MM.1S (cell line): ENCODE measurements at places on chromosomes 11 and 22.

GRCh38 chr11:132559331-132560036 is 972.8 kb downstream of the OPCML start:
- H3K36me3 ChIP-seq: no peaks in the 10 kb centered on the region
- H3K4me3 ChIP-seq: no peak overlapping the region
- DNase-seq: no peak
- no peak overlapping the region for H3K27ac ChIP-seq
- no peaks in the 10 kb centered on the region for H3K4me1 ChIP-seq

DNA sequence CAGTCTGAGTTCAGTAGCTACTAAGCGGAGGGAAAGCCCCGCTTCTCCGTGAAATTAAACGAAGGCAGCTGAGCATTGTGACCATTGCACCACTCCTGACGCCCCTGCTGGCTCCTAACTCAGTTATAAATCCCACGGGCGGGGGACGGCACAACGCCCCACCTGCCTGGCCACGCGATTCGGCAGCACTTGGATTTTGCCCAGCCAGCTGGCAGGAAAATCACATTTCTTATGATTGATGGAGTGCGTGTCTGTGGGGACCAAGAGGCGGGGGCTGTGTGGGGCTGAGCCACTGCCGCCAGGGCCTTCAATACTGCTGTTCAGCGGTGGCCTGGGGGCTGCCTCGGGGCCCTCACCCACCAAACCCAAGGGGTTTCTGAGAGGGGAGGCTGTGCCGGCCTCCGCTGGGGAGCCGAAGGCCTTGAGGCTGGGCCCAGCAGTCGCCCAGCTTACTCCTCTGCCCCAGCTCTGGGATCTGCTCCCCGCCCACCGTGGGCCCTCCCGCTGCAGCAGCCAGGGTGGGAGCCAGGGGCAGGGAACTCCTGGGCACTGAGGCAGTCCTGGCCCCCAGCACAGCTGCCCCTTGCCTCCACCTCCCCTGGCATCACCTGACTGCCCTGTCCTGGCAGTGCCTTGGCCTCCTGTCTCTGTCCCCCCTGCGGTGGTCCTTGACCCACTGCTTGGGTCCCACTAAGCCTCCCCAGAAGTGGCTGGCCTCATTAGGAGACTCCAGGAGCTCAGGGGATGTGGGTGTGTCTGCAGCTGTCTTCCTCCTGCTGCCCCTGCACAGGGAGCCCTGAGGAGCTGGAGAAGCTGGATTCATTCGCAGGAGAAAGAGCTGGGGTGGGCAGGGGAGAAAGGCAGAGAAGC is 30.7 kb downstream of the SHISAL1 start:
- peaks cover 100% of the 10 kb centered on the region for H3K27me3 ChIP-seq
- no peak for DNase-seq
- no peak overlapping the region for H3K27ac ChIP-seq
- no peaks in the 10 kb centered on the region for H3K4me1 ChIP-seq
- no peaks in the 10 kb centered on the region for H3K36me3 ChIP-seq
- no peak overlapping the region for H3K4me3 ChIP-seq

DNA sequence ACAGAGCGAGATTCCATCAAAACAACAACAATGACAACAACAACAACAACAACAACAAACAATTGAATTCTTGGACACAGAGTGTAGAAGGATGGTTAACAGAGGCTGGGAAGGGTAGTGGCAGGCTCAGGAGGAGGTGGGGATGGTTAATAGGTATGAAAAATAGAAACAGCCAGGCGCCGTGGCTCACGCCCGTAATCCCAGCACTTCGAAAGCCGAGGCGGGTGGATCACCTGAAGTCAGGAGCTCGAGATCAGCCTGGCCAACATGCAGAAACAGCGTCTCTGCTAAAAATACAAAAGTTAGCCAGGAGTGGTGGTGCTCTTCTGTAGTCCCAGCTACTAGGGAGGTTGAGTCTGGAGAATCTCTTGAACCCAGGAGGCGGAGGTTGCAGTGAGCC is 122.9 kb upstream of the GRIA4 start:
- H3K27ac ChIP-seq: no peak overlapping the region
- H3K4me3 ChIP-seq: no peak overlapping the region
- no peak for DNase-seq

- H3K27me3 ChIP-seq: no peaks in the 10 kb centered on the region
- no peak for DNase-seq
- no peak overlapping the region for H3K27ac ChIP-seq
- H3K36me3 ChIP-seq: no peaks in the 10 kb centered on the region
- peaks cover 53% of the 10 kb centered on the region for H3K4me1 ChIP-seq
Measured at GRCh38 chr11:35114906-35115687, 23.9 kb upstream of the CD44 start.

- H3K4me3 ChIP-seq: no peak overlapping the region
- H3K27me3 ChIP-seq: no peaks in the 10 kb centered on the region
- no peaks in the 10 kb centered on the region for H3K36me3 ChIP-seq
- DNase-seq: no peak
Measured at GRCh38 chr11:83642500-83642899, 356.3 kb upstream of the CCDC90B start.

DNA sequence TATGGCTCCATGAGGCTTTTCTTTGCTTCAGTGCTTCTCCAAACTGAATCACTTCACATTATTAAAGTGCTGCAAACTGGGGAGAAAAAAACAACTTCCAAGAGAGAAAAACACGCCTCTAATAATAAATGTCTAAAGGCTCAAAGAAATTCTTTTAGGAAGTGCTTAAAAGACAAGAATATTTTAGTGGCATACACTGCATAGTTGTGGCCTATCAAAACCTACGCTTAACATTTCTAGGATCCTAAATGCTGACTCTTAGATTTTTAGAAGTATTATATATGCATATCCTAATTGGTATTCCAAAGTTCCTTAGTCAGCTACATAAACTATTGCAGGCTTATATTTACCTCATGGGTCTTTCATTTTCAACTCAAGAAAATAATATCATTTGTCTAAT is 879.0 kb upstream of the CCDC90B start:
- H3K4me3 ChIP-seq: no peak overlapping the region
- H3K27me3 ChIP-seq: no peaks in the 10 kb centered on the region
- no peaks in the 10 kb centered on the region for H3K36me3 ChIP-seq
- DNase-seq: no peak
- no peak overlapping the region for H3K27ac ChIP-seq

DNA sequence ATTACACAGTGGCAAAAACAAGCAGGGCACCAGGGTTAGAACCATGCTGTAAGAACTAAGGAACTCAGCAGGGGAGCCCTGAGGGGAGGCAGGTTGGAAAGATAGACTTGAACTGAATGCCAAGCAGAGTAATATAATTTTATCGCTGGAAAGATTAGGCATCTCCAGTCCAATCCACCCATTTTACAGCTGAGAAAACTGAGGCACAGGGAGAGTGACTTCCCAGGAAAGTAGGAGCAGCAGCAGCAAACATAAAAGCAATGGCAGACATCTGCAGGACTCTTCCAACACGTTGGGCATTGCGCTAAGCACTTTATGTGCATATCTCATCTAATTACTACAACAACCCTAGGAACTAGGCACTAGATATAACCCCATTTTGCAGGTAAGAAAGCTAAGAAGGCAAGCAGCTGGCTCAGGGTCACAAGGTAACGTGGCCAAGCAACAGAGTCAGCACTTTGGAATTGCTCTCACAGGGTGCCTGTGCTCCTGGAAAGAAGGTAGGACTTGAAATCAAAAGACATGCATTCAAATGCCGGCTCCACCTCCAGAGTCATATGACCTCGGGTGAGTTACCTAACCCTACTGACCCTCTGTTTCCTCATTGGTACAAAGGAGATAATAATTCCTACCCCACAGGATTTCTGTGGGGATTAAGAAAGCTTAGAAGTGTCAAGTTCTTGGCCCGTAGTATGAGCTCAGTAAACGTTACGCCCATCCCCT is 215.3 kb downstream of the BARX2 start:
- no peaks in the 10 kb centered on the region for H3K36me3 ChIP-seq
- no peaks in the 10 kb centered on the region for H3K4me1 ChIP-seq
- no peaks in the 10 kb centered on the region for H3K27me3 ChIP-seq
- H3K27ac ChIP-seq: no peak overlapping the region
- no peak overlapping the region for H3K4me3 ChIP-seq

GRCh38 chr11:224424-224823 is 11.7 kb downstream of the SIRT3 start:
- H3K4me3 ChIP-seq: no peak overlapping the region
- H3K4me1 ChIP-seq: no peaks in the 10 kb centered on the region
- DNase-seq: no peak
- H3K36me3 ChIP-seq: no peaks in the 10 kb centered on the region
- H3K27ac ChIP-seq: no peak overlapping the region
- no peaks in the 10 kb centered on the region for H3K27me3 ChIP-seq

DNA sequence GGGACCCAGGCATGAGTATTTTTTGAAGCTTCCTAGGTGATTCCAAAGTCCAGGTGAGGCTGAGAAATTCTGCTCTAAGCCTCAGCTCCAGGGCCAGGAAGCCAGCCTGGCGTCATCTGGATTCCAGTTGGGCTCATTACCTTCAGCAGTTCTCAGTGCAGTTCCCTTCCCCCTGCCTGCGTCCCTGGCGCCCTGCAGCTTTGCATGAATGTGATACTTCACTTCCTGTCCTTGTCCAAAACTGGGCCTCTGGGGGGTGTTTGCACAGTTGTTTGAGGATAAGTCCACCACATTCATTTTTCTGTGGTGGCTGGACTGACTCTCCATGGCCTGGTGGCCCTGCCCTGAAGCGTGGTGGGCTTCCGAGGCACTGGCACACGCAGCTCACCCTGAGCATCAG is 98.1 kb downstream of the TENM4 start:
- H3K36me3 ChIP-seq: no peaks in the 10 kb centered on the region
- no peak overlapping the region for H3K4me3 ChIP-seq
- H3K27me3 ChIP-seq: no peaks in the 10 kb centered on the region
- no peak for DNase-seq
- H3K27ac ChIP-seq: no peak overlapping the region

GRCh38 chr11:34495239-34495723 is 18.3 kb downstream of the ELF5 start:
- no peak overlapping the region for H3K27ac ChIP-seq
- no peak for DNase-seq
- H3K4me3 ChIP-seq: no peak overlapping the region

- no peaks in the 10 kb centered on the region; the same call in 1 of the 2 replicates for H3K4me1 ChIP-seq
- H3K4me3 ChIP-seq: no peak overlapping the region
- H3K36me3 ChIP-seq: no peaks in the 10 kb centered on the region
- no peak for DNase-seq
- no peak overlapping the region for H3K27ac ChIP-seq
- H3K27me3 ChIP-seq: no peaks in the 10 kb centered on the region
Measured at GRCh38 chr11:75103380-75104026, 6.8 kb upstream of the OR2AT4 start.

- H3K27ac ChIP-seq: no peak overlapping the region
- no peaks in the 10 kb centered on the region for H3K36me3 ChIP-seq
- no peaks in the 10 kb centered on the region for H3K27me3 ChIP-seq
- DNase-seq: no peak
- no peaks in the 10 kb centered on the region for H3K4me1 ChIP-seq
Measured at GRCh38 chr11:94046796-94047195, 25.6 kb downstream of the HEPHL1 start.

GRCh38 chr11:109756521-109756920 is 334.5 kb downstream of the C11orf87 start:
- H3K4me3 ChIP-seq: no peak overlapping the region
- H3K27ac ChIP-seq: no peak overlapping the region
- no peaks in the 10 kb centered on the region for H3K4me1 ChIP-seq
- no peak for DNase-seq
- H3K36me3 ChIP-seq: no peaks in the 10 kb centered on the region
- no peaks in the 10 kb centered on the region for H3K27me3 ChIP-seq
